ENCODE measurements at places on chromosomes 3 and 15. TPM values are rescaled to one million over a fixed set of nuclear protein-coding genes. Genes with fewer than 3 reads are reported as not detected.

DNA sequence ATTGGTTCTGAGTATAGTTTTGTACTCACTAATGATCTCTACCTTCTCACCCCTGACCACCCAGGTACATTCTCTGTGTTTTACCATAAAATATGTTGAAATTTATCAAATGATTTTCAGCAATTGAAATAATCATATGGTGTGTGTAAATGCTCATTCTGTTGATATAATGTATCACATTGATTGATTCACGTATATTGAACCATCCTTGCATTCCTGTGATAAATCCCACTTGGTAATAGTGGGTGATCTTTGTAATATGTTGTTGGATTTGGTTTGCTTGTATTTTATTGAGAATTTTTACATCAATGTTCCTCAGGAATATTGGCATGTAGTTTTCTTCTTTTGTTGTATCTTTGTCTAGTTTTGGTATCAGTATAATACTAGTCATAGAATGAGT lies 1497.6 kb downstream of the OTOL1 start:
- DNase-seq, result no peak
- H3K4me1 ChIP-seq, result no peaks in the 10 kb centered on the region
- no peak overlapping the region for H3K27ac ChIP-seq
- H3K4me3 ChIP-seq, result no peak overlapping the region

DNA sequence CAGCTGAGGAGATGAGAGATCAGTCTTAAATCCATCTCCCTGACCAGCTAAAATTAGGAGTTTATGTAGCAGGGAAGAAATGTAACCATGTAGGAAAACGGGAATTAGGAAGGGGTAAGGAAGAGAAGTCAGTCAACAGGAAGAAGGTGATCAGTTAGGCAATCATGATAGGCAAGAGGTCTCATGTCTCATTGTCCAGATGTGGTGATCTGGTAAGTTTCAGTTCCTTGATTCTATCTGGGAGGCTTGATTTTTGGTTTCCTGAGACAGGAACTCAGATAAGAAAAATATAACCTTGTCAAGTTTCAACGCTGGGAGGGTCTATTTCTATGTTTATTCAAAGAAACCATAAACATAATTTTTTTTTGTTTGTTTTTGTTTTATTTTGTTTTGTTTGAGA lies 40.3 kb upstream of the TBC1D5 start:
- no peak for DNase-seq
- no peak overlapping the region for H3K27ac ChIP-seq
- no peaks in the 10 kb centered on the region for H3K27me3 ChIP-seq
- no peak overlapping the region for H3K4me3 ChIP-seq

The CLRN1 gene
- total RNA-seq, result not detected

The RTP3 gene
- not detected for total RNA-seq

GRCh38 chr3:6706777-6707176 lies 154.1 kb upstream of the GRM7 start:
- H3K4me1 ChIP-seq, result no peaks in the 10 kb centered on the region
- no peak for DNase-seq
- H3K27ac ChIP-seq, result no peak overlapping the region

The ZIC1 gene
- not detected for total RNA-seq

DNA sequence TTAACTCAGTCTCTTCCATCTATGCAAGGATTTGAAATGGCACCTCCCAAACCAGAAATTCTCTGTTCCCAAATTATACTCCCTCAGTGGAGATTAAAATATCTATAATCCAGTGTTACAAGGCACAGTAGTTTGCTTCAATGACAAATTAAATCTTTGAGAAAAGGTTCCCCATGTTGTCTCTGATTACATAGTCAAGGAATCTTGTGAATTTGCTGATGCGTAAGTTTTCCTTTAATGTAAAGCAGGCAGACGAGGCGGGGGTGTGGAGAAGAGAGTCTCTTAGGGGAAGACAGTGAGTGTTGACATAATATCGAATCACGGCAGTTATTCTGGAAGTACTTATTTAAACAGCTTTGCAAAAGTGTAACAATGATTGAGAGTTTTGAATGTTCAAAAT lies 236.4 kb upstream of the RARB start:
- no peak for DNase-seq
- no peak overlapping the region for H3K27ac ChIP-seq
- H3K36me3 ChIP-seq, result no peaks in the 10 kb centered on the region
- no peak overlapping the region for H3K4me3 ChIP-seq
- H3K4me1 ChIP-seq, result no peaks in the 10 kb centered on the region

DNA sequence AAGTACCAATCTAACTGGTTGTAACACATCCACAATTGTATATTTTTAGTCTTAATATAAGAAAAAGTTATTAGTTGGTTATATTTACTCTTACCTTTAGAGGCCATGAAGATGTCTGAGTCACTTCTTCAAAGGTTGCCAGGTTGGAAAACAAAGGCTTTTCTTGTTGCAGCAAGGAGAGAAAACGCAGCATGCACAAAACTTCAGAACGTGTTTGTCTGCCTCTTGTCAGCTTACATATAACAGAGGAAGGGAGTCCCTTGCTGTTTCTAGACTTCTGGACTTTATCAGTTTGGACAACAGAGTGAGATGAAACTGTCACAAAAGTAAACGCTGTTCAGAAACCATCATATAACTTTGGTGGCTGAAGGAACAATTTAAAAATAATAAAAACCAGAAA lies at the start of gene PLSCR5:
Gene PLSCR5, minus strand, starts transcription at position 241 of the 400 bp plus-strand sequence. Its CDS starts 134 bp downstream, at position 107.
- DNase-seq, result no peak
- no peak within 1 kb of the TSS for H3K4me3 ChIP-seq
- no peaks in the 10 kb centered on the region for H3K36me3 ChIP-seq
- H3K27me3 ChIP-seq, result no peaks in the 10 kb centered on the region
- H3K4me1 ChIP-seq, result no peaks in the 10 kb centered on the region
- no peak within 1 kb of the TSS for H3K27ac ChIP-seq

Data from transverse colon (tissue), 4 donors.